ENCODE measurements at places on chromosomes 12 and 14.

DNA sequence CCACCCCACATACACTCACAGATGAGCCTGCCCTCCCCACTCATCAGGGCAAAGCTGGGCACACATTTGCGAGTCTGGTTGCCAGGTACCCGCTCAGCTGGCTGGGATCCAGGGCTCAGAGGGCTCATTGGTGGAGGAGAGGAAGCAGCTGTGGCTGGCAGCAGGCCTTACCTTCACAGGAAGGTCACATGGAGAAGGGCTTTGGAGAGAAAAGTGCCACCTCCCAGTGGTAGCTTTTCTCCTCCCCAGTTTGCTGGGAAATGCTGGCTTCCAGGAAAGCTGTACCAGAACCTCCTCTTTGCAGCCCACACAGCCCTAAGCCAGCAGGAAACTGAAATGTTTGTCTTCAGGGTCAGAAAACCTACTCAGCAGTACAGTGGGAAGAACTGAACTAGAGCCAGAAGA, 55.6 kb downstream of the LGMN start:
- DNase-seq: no peak

GRCh38 chr14:69719501-69719951, 47.4 kb upstream of the SRSF5 start:
- DNase-seq: no peak

DNA sequence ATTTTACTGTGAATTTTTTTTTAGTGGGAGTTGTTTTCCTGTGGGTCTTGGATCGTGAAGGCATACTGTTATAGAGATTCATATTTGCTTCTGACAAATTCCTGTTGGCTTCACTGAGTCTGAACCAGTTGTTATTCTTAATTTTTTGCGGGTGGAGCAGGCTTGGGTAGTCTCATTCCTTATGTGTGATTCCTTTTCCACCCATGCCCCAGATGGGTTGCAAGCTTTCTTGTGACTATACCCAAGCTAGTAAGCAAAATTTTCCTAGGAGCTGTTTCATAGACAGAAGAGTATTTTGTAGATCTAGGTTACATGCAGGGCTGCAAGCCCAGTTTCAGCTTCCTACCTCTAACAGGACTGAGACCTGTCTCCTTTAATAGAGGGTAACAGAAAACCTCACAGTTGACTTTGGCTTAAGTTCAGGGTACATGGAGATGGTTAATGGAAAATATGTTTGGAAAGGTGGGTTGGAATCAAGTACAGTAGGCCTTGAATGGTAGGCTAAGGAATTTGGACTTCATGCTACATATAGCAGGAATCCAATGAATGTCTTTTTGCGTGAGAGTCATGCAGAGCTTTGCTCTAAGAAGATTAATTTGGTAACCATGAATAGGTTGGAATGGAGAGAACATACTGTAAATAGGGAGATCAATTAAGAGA, 29.0 kb downstream of the TRMT5 start:
- no peak for DNase-seq

DNA sequence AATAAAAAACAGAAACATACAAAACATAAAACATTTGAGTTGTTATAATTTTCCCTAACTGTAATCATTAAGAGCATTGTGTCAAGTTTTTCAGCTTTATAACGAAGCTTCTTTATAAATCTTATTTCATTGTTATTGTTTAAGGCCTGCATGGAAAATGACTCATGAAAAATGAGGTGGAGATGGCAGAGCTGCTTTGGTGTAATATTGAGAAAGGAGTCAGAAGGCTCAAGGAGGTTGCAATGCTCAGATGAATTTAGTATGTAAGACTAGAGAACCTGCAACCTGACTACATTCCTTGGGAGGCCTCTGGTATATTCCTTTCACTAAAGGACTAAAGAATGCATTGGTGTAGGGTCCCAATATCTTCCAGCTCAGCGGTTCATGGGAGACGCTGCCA, 61.5 kb downstream of the TMEM30B start:
- no peak for DNase-seq

DNA sequence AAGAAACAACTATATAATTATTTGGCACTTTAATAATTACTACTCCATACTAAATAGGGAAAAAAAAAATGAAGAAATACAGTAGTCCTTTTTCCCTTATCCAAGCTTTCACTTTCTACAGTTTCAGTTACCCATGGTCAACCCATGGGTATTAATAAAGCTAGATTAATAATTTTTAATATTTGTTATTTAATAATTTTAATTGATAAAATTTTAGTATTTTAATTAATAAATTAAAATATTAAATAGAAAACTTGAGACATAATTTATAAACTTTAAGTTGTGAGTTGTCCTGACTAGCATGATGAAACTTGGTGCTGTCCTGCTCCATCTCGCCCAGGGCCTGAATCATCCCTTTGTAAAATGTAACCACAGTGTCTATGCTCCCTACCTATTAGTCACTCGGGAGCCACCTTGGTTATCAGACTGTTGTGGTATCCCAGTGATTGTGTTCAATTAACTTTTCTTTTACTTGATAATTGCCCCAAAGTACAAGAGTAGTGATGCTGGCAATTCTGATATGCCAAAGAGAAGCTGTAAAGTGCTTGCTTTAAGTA, 71.8 kb downstream of the PAWR start:
- DNase-seq: no peak

DNA sequence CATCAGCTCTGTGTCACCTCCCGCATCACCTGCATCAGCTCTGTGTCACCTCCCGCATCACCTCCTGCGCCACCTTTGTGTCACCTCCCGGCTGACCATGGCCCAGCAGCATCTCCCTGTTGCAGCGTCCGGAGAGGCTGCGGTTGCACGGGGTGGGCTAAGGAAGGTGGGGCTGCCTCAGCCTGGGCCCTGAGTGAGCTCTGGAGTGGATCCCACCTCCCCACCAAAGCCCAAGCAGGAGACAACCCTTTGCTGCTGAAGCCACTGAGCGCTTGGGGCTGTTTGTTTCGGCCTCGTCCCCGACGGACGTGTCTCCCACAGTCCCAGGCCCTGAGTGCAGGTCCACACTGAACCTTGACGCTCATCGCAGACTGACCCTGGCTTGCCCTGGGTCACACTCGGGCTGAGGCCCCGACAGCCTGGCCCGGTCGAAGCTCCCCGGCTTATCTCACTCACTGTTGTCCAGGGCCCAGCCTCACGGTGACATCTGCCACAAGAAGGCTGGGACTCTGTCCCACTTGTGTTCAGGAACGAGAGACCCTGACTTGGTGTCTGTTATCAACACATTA, 12.2 kb downstream of the TMEM121 start:
- no peak for DNase-seq

DNA sequence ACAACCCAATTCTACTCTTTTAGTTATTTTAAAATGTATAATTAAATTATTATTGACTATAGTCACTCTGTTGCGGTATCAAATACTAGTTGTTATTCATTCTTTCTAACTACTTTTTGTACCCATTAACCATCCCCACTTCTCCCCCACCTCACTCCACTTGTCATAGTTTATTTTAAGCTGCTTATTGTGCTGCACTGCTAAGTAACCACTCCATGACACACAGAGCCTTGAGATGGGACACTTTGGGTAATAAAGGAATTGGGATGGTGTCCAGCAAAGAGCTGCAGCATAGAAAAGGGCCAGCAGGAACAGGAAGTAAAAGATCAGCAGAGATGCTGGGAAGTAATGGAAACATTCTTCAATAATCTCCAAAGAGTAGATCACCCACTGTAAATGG, 123.0 kb downstream of the RPS29 start:
- no peak for DNase-seq

DNA sequence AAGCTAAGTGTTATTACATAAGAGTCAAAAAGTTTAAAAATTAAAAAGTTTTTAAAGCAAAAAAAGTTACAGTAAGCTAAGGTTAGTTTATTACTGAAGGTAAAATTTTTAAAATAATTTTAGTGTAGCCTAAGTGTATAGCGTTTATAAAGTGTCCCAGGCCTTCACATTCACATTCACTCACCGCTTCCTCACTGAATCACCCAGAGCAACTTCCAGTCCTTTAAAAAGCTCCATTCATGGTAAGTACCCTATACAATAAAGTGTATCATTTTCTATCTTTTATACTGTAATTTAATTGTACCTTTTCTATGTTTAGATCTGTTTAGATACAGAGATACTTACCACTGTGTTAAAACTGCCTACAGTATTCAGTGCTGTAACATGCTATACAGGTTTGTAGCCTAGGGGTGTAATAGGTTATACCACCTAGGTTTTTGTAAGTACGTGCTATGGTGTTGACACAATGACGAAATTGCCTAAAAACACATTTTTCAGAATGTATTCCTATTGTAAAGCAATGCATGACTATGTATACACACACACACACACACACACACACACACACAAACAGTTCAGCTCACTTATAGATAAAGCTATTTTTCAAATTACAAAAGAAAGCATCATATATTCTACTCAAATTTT, 3.7 kb downstream of the CLEC14A start:
- DNase-seq: no peak

- DNase-seq: no peak
Observed at GRCh38 chr12:132433641-132434395, 56.1 kb upstream of the FBRSL1 start.

DNA sequence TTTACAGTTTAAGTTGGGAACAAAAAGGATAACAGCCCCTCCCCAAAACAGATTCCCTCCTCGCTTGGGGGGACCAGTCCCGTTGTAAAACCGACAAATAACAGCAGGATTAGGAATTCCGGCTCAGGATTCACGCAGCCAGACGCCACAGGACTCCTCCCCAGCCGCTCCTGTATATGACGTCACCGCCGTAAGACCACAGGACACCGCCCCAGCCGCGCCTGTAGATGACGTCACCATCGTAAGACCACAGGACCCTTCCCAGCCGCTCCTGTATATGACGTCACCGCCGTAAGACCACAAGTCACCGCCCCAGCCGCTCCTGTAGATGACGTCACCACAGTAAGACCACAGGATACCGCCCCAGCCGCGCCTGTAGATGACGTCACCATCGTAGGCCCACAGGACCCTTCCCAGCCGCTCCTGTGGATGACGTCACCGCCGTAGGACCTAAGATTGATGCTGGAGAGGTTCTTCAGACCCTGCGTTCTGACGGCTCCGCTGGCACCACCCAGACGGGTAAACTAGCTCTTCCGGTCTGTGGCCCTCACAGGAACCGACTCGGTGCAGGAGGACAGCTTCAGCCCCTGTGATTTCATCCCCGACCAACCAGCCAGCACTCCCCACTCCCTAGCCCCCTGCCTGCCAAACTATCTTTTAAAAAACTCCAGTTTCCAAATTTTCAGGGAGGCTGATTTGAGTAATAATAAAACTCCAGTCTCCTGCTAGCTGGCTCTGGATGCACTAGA, 43.9 kb upstream of the FBRSL1 start:
- no peak for DNase-seq

DNA sequence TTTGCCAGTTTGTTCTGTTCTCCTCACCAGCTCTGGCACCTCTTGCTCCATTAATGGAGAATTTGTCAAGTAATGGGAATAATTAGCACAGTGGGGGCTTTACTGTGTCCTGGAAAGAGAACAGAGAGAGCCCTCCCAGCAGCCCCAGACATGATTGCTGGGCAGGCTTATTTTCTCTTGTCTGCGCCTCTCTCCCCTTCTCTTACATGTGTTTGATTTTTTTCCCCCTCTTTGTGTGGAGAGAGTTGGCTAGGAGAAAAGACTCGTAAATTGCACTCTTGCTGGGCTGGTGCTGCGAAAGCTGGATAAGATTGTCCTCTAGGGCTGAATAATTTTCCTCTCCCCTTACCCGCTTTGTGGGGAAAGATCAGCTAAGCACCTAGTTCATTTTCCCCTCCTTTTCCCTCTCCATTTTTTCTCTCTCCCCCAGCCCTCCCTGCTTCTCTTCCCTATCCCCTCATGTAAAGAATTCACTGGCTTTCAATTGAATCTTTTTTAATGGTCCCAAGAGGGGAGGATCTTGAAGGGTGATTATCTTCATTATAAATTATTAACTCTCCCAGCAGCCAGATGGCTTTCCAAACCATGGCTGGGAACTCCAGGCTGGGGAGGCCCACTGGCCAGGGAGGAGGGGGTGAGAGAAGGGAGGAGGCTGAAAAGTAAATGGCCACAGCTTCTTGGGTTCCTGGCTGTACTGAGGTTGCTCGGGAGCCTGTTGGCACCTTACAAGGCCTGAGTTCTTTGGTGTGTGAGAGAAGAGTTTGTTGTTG, 62.2 kb downstream of the NRXN3 start:
- no peak for DNase-seq

GRCh38 chr12:88752183-88752582, 171.9 kb upstream of the KITLG start:
- no peak for DNase-seq

GRCh38 chr14:94921456-94921855, 151.5 kb upstream of the GSC start:
- DNase-seq: no peak

DNA sequence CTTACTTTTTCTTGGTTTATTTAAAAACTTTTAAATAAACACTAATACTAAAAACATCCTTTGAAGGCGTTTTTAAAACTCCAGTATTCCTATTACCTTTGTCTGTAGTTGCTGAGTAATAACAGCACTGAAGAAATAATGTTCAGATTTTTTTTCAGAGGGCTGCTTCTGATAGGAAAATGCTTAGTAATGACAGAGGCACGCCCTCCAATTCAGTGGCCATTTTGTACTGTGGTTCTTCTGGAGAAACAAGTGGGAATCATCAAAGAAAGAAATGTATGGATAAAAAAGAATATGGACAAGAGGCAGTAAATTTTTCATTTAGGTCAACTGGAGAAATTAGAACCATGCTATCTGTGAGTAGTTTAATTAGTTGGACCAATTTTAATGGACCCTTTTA, 13.6 kb downstream of the VEZT start:
- no peak for DNase-seq

GRCh38 chr12:43982544-43982943, 146.7 kb downstream of the TMEM117 start:
- no peak for DNase-seq

- DNase-seq: no peak
Observed at GRCh38 chr14:83441801-83442200, 1908.1 kb upstream of the SEL1L start.

GRCh38 chr14:68982581-68982980, 3.5 kb upstream of the ACTN1 start:
- no peak for DNase-seq

GRCh38 chr12:93848523-93849101, 171.4 kb downstream of the CRADD start:
- DNase-seq: no peak

DNA sequence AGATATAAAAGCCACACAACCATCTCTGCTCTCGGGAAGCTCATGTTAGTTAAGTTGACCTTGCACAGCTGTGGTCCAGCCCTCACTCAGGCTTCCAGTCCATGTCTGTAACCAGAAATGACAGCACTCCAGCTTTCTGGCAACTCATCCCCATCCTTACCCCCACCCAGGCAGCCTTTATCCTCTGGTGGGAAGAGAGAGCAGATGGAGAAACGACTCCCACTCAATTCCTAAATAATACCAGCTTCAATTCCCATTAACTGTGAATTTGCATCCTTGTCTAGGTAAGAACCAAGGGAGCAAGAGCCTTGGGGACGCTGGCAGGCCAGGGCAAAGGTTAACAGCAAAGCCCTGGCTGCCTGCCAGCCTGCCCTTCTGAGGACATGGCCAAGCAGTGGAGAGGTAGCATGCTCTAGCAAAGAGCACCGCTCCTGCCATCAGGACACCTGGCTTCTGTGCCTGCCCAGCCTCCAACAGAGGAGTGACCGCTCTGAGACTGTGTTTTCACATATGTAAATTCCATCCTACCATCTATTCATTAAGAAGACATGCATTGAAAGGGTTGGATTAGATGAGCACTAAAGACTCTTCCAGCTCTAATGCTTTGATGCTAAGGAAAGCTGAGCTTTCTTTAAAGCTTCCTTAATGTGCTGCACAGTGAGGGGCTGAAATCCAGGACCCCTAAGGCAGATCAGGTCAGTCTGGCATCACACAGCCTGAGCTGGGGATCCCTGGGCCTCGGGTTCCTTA, 236.1 kb downstream of the GRIN2B start:
- no peak for DNase-seq

GRCh38 chr14:73459959-73460358, 1.6 kb upstream of the NUMB start:
- no peak for DNase-seq

Data from hypothalamus (tissue), 51 donors.